ENCODE measurements at places on chromosomes 4 and X.
A peak's percentile ranks its signal among the peaks of the same experiment; 100 is the strongest.

- DNase-seq: no peak
These were observed 762.4 kb downstream of the DMD start for GRCh38 chrX:32448945-32449344.

GRCh38 chr4:33616121-33616520 is 2628.2 kb downstream of the ARAP2 start:
- DNase-seq: no peak

DNA sequence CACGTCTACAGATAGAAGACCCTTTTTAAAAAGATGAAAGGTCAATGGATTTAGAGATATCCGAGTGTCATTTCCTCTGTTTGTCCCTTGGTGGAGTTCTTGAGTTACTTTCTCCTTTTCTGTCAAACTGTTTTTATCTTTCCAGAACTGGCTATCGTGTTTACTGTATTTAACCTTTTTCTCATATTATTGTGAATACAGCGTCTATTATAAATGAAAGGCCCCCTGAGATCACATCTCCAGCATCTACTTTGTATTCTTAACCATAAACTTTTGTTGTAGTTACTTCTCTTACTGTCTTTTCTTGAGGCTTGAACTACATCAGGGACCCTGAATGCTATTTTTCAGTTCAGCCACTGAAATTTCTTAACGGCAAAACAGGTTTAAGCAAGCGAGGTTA is 4.0 kb upstream of the PCDH7 start:
- peak; percentile 59 for DNase-seq

- DNase-seq: no peak
These were observed 54.5 kb upstream of the CHRNA9 start for GRCh38 chr4:40280586-40280985.

DNA sequence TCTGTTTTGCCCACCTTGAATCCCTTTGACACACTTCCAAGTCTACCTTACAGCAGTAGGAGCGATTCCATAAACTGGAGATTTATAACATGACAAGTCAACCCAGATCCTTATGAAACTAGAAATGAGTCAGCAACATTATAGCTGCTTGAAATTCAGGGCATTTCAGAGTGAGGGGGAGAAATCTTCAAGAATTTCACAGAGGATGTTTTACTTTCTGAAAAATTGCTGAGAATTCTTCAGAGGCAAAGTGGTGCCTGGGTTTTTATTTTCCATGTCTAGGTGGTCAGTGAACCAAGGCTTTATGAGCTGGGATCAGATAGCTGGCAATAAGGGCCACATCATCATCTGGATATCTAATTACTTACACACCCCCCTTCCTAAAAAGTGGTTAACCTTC is 119.8 kb downstream of the PPARGC1A start:
- DNase-seq: no peak

All from iris pigment epithelial cell (primary cell).